GM23338 (cell line): ENCODE measurements at places on chromosomes 16 and 17. TPM values are rescaled to one million over a fixed set of nuclear protein-coding genes. Genes with fewer than 3 reads are reported as not detected.

Gene SSTR5
- polyA plus RNA-seq = 0.60 TPM in 1 of 2 replicates, not detected in the other

DNA sequence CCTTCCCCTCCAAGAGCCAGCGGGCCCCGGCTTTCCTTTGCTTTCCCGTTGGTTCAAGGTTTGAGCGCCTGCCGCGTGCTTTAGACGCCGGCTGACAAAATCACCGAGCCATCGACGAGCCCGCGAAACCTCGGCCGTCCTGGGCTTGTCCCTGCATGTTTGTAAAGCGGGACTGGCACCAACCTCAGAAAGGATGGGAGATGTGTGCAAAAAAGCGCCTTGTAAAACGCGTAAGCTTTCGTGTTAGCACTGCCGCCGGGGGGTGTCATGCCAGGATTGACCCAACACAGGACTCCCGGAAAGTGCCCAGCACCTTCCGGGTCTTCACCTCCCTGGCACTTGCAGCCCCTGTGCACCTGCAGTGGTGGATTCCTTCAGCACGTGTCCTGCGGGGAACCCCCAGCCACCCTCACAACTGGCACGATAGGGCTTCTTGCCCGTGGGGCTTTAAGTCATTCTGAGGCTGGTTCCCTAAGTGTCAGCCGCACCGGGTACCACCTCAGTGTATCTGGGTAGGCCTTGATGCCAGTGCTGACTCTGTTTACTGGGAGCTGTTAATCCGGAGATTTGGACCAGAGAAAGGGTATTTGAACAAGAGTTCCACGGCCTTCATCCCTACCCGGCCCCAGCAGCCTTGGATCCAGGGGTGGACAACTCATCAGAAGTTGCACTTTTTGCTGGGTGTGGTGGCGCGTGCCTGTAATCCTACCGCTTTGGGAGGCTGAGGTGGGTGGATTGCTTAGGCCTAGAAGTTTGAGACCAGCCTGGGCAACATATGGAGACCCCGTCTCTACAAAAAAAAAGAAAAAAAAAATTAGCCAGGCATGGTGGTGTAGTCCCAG, 817 bp downstream of the NDUFAF8 start:
- peak; percentile 55 for DNase-seq

- DNase-seq = peak; percentile 87
Observed at GRCh38 chr17:48012151-48012520, 25.5 kb downstream of the COPZ2 start.

DNA sequence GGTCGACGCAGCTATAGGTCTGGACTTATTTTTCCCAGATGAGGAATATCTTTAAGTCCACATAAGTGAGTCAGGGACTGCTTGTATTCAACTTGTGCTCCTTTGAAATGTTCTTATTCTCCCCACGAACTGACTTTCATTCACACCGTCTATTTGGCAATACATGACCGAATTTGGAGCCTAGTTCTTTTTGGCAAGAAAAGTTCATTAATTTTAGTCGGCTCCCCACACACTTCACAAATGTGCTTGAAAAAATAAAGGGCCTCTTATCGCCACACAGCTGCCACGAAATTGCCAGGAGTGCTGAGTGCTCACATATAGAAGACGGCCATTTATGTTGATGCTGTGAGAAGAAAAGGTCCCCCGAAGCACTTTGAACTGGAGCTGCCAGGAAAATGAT, 152.6 kb downstream of the PRKCA start:
- no peak for DNase-seq

- no peak for DNase-seq
Observed at GRCh38 chr17:14923981-14924380, 341.1 kb downstream of the PMP22 start.

- no peak for DNase-seq
Observed at GRCh38 chr17:3569534-3570137, 12.0 kb upstream of the TRPV3 start.

GRCh38 chr17:32927201-32927723, 691 bp upstream of the TMEM98 start:
- no peak for DNase-seq

GRCh38 chr17:81241648-81242420, 2.7 kb downstream of the NDUFAF8 start:
- peak; percentile 85 for DNase-seq

- DNase-seq = peak; percentile 41
Observed at GRCh38 chr17:28724500-28725165, 1.4 kb downstream of the TLCD1 start.

Gene KRT25
- polyA plus RNA-seq = not detected in 2 replicates

Gene TBC1D3C
- polyA plus RNA-seq = not detected in 2 replicates

GRCh38 chr17:80529104-80529903, 15.3 kb upstream of the RPTOR start:
- no peak for DNase-seq

DNA sequence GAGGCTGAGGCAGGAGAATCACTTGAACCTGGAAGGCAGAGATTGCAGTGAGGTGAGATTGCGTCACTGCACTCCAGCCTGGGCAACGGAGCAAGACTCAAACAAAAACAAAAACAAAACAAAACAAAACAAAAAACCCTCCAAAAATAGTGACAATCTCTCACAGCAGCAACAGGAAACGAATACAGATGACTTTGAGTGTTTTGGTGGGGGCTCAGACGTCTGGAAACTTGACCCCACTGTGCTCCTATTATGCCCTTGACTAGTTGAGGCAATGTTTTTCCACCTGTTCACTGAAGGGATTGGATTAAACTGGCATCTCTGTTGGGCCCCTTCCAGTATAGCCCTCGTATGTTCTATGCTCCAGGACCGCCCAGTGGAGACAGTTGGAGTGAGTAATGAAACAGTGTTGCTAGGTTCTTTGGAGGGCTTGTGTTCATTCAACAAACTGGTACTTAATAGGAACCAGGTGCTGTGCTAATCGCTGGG, 167.0 kb downstream of the UTP18 start:
- DNase-seq = no peak

Gene OR1A1
- polyA plus RNA-seq = not detected in 2 replicates

DNA sequence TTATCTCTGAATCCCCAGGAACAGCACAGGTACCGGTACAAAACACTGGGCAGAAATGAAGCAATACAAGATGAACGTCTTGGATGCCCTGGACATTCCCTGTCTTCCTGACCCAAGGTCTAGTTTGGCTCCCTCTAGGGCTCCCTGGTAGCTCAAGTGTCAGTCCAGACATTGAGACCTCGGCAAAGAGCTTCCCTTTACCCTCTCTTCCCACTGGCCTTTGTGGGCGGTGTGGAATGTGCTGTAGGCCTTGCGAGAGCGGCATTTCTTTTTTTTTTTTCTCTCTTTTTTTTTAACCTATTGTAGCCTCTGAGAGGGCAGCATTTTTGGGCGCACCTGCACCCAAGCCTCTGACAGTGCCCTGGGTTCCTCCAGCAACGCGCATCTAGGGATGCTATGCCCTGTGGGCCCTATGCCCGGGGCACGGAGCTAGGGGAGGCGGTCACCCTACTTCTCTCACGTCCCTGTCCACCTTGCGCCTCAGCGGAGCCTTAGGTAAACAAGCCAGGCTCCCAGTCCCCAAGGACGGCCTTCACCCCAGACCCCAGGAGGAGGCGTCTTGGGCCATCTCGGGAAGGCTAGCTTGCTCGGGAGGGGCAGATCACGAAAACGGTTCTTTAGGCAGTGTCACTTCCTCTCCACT, 1.2 kb upstream of the NFATC3 start:
- DNase-seq = peak; percentile 64

DNA sequence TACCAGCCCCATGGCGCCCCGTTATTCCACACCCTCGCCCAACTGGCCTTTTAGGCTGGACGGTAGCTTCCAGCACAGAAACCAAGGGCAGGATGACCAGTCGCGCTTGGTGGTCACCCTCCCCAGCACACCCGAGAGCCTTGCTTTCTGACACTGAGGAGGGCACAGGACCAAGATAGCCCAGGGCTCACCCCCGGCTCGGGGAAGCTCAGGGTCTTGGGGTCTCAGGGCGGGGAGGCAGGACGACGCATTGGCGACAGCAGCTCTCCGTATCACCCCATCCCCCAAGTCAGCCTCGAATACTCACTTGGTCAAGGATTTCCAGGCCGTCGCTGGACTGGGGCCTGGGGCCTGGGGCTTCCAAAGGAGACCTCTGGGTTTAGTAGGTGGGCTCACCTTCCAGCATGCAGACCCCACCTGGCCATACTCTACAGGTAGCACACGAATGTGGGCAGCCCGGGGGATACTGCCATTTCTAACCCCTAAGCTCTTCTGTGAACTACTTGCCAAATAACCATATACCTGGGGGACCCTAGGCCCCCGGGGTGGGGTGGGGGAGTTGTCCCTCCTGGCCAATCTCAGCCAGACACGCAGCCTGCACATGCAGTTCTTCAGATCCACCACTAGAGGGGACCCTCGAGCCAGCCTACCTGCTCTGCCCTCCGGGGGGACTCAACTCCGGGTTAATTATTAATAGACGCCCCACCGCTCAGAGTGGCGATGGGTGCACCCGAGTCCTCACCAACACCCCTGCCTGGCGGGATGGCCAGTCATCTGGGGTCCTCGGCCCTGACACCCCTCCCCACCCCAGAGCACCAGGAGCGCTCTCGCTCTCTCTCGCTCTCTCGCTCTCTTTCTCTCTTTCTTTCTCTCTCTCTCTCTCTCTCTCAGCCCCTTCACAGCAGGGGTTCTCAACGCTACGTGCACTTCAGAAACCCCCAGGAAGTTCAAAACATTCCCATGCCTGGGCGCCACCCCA, 30.0 kb downstream of the TBC1D16 start:
- peak; percentile 73 for DNase-seq

DNA sequence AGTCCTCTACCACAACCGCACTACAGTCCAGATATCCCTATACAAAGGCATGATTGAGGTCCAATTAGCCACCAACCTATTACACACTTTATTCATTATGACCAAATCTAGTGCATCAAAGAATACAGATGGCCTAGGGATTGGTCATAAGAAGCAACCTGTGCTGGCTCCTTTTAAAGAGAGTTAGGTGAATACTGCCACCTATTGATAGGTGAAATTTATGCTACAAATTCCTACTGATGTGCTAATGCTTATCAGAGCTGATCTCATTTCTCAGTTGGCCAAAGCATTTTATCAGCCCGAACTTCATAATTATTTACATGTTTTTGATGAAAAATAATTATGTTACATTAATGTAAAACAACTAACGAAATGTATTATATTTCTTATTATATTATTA, 166.3 kb downstream of the ANKFN1 start:
- DNase-seq = peak; percentile 79

GRCh38 chr17:55768936-55769624, 18.2 kb downstream of the PCTP start:
- DNase-seq = no peak

Gene CD7
- 0.44 TPM in 1 of 2 replicates, not detected in the other for polyA plus RNA-seq

DNA sequence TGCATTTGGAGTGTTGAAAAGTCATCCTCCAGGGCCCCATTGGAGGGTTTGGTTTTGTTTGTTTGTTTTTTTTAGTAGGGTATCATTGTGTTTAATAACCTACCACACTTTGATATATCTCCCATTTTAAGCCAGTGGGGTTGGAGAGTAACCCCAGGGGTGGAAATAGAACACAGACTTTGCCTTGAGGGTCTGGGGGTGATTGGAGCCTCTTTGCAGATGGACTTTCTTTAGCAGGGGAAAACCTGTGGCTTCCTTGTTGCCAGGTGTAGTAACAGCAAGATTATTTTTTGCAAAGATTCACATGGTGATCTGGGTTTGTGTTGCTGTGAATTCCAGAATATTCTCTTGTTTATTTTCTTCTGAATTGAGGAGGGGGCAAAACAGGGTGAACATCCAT, 1.5 kb downstream of the ABCC1 start:
- no peak for DNase-seq

GRCh38 chr16:28603381-28604185, 6.3 kb downstream of the SULT1A1 start:
- no peak for DNase-seq

- no peak for DNase-seq
Observed at GRCh38 chr17:64783031-64783461, 120.9 kb upstream of the SMURF2 start.

Gene GDPD3
- polyA plus RNA-seq = 1.1 and 1.4 TPM in 2 replicates

Gene DRC3
- polyA plus RNA-seq = 0.42 and 1.1 TPM in 2 replicates

Gene C17orf100
- 3.9 and 4.8 TPM in 2 replicates for polyA plus RNA-seq

Gene LITAFD
- polyA plus RNA-seq = not detected in 2 replicates

DNA sequence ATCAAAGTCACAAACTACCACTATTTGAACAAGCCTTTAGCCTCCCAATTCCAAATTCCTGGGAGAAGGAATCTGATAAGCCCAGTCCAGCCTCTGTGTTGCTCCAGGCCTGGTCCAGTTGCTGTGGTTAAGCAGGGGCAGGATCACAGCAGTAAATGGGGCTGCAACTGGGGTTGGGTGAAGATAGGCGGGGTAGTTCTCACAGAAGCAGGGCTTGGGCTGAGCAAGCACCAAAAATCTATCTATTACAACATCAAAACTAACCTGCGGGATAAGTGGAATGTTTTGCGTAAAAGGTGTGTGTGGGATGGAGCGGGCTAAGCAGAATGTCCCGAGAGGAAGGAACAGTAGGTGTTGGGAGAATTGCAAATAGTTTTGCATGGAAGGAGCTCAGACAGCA, 23.0 kb upstream of the RNF135 start:
- no peak for DNase-seq

Gene KRTAP9-2
- polyA plus RNA-seq = not detected in 2 replicates
